ENCODE measurements at places on chromosomes 1 and 21. TPM values are rescaled to one million over a fixed set of nuclear protein-coding genes. Genes with fewer than 3 reads are reported as not detected.

- DNase-seq: no peak
These were observed 53.3 kb downstream of the NENF start for GRCh38 chr1:212485913-212486618.

GRCh38 chr1:236209185-236209584 is 66.8 kb downstream of the GPR137B start:
- no peak for DNase-seq

TTC34 gene
- total RNA-seq: 0.82 TPM

DNA sequence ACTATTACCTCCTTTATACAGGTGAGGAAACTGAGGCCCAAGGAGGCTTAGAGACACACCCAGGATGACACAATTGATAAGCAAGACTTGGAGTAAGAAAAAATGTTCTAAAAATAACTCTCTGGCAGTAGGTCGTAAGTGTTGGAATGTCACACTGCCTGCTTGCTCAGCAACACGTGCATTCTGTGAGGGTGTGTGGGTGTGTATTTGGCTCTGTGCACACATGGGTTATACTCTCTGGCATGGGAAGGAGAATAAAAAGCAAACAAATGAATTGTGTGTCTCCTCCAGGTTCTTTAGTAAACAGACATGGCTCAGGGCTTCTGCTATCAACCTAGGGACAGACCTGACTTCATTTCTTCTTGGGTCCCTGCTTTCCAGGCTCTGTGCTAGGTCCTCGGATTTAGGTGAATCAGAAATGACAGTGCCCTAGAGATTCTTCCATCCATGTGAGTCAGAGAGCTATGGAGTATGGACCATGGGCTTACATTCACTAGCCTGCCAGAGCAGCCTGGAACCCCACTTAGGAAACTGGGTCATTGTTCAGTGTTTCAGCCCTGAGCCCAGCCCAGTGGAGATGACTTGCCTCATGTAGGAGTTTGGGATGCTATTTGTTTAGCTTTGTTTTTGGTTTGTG is 72.4 kb downstream of the ELAVL4 start:
- DNase-seq: no peak

CR1 gene
- total RNA-seq: 0.08 TPM

GRCh38 chr1:201637282-201638079 is 98.6 kb downstream of the NAV1 start:
- DNase-seq: no peak

- no peak for DNase-seq
These were observed 84.9 kb downstream of the LYST start for GRCh38 chr1:235781807-235782206.

- no peak for DNase-seq
These were observed 245.1 kb downstream of the NFIA start for GRCh38 chr1:61327436-61327835.

ELAVL4 gene
- not detected for total RNA-seq

IGSF21 gene
- not detected for total RNA-seq

RCOR3 gene
- total RNA-seq: 50.6 TPM

DFFB gene
- 8.8 TPM for total RNA-seq

DNA sequence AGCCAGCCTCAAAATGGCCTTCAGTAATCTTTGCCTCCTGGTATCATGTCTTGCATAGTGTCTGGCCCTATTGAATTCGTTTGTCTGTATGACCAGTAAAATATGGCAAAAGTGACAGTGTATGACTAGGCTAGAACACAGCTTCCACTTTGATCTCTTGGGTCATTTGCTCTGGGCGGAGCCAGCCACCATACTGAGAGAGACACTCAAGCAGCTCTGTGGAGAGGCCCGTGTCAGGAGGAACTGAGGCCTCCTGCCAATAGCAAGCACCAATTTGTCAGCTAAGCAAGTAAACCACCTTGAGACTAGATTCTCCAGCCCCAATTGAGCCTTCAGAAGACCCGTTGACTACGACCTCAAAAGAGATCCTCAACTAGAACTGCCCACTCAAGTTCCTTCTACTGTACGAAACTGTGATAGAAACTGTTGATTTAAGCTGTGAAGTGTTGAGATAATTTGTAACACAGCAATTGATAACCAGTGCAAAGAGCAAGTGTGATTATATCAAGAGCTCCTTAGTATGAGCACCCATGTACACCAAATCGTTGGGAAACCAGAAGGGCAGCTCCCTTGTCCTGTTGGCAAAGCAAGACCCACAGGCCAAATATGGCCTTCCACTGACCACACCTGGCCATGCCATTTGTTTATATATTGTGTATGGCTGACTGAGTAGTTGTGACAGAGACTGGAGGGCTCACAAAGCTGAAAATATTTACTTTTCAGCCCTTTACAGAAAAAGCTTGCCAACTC is 52.7 kb upstream of the SERBP1 start:
- no peak for DNase-seq

SUSD4 gene
- 0.23 TPM for total RNA-seq

- no peak for DNase-seq
These were observed 78.1 kb upstream of the PTBP2 start for GRCh38 chr1:96643519-96643918.

GRCh38 chr1:229086686-229087085 is 184.2 kb upstream of the RAB4A start:
- no peak for DNase-seq

- DNase-seq: no peak
These were observed 16.5 kb downstream of the VSIG8 start for GRCh38 chr1:159845751-159846629.

- DNase-seq: no peak
These were observed 7.8 kb upstream of the HTR6 start for GRCh38 chr1:19656780-19657466.

DNA sequence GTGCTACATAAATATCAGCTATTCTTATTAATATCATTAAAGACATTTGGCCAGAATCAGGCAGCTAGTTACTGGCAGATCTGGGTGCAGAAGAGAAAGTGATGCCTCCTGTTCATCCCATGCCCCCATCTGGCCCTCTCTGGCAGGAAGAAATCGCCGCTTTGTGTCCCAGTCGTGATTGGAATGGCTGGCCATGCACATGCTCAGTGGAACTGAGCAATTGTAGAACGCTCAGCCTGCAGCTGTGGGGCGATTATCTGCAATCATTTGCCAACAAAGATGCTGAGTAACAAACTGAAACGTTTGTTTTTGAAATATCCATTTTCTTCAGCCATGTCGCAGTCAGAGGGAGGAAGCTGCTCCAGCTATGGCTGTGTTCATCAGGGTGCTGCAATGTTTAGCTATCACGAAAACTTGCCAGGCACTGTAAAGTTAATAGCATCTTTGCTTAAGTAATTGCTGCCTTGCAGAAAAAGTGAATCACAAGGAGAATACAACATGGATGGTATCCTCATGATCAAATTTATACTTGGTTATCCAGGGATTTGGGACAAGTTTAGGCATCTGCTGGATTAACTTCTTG is 36.5 kb downstream of the NGF start:
- DNase-seq: no peak

GRCh38 chr1:184716158-184716557 is 38.5 kb downstream of the EDEM3 start:
- DNase-seq: no peak

- DNase-seq: no peak
These were observed 26.6 kb upstream of the RWDD3 start for GRCh38 chr1:95207223-95207935.

- no peak for DNase-seq
These were observed 273.8 kb downstream of the FAM72C start for GRCh38 chr1:143698016-143698415.

PRR9 gene
- total RNA-seq: not detected

CENPL gene
- 39.2 TPM for total RNA-seq

DNA sequence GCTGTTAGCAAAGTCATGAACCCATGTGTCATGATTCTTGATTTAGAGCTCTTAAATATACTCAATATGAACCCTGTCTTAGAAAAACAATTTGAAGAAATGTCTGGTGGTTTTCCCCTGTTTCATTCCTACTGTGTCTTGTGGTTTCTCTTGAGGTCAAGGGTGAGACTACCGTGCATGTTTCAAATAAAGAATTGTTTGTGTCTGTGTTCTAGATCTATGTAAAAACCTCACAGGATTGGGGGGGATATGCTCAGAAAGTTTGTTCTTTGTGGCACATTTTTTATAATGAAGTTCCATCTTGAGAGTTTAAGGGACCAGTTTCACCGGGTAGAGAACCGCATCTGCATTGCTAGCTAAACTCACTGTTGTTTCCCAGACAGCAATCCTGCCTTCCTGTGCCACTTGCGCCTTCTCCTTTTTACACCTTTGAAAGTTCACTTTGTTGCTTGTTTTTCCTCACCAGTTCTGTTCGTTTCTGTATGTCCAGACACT is 30.9 kb upstream of the CACYBP start:
- peak; percentile 58 for DNase-seq

CD84 gene
- 15.4 TPM for total RNA-seq

RBM15 gene
- 72.0 TPM for total RNA-seq

DNA sequence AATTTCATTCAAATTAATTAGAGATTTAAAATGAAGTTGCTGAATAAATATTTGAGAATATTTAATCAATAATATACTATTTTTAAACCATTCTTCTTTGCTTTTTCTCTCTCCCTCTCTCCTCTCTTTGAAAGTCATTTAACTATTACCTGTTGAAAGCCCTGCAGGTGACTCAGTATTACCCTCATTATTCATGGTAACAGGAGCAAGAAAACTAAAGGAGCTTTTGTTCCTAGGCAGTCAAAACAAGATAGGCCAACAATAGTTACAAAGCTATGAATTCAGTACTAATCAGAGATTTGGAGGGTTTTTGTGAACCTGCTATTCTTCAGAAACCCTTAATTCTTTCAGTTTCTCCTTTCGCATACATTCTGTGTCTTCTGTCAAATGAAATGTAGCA is 721.3 kb upstream of the NCAM2 start:
- no peak for DNase-seq

- DNase-seq: no peak
These were observed 249.9 kb downstream of the TNR start for GRCh38 chr1:175493321-175494010.

- no peak for DNase-seq
These were observed 11.7 kb downstream of the SEMA4A start for GRCh38 chr1:156165083-156165482.
